Lower lobe of right lung (tissue), 2 donors: ENCODE measurements at places on chromosomes 2 and 18.

DNA sequence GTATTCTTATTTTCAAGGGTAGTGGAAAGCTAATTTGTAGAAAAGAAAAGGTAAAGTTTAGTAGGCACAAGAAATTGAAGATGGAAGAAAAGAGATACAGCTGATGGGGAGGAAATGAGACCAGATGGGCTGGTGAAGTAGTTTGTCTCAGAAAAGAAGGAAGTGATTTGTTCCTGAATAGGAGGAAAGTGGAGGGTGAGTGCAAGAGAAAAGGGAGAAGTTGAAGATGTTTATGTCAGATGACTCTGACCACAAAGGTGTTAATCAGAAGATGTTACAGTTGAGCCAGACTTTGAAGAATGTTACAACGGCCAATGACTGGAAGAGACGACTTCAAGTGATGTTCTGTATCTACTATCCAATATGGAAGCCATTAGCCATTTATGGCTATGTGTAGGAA lies 21.2 kb downstream of the ZSCAN30 start:
- DNase-seq: no peak

- no peak for DNase-seq
Observed at GRCh38 chr18:45839414-45840395, 14.2 kb downstream of the SIGLEC15 start.

DNA sequence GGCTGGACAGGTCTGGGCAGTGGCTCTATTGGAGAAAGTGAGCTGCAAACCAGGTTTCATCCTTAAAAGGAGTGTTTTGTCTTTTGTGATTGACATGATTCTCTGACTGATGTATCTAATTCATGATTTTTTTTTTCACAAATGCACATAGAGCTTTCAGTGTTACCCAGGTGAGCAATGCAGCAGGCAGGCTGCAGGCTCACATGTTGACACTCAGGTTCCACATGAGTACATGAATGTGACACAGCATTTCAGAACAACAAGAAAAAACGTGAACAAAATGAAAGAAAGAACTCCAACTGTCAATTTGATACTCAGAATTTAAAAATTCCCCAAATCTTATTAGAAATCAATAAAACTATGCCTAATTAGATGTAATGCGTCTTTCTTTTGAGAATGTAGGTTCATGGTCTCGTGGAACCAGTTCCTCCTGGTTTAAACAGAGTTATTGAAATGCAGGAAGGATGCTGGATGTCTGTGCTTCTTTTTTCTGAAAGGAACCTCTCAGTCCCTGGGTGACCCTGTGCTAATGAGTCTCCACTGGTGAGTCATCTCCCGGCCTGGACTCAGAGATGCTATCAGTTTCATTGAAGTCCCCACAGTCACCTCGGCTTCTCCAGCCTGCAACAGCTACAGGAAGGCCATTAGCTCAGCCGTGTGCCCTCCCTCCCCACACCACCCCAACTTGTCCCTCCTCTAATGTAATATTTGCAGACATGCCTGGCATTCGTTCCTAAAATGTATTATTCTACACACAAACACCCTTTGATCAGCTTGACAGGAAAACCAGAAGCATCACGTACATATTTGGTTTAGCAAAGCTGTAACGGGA lies 430.4 kb downstream of the LPIN1 start:
- DNase-seq: no peak

DNA sequence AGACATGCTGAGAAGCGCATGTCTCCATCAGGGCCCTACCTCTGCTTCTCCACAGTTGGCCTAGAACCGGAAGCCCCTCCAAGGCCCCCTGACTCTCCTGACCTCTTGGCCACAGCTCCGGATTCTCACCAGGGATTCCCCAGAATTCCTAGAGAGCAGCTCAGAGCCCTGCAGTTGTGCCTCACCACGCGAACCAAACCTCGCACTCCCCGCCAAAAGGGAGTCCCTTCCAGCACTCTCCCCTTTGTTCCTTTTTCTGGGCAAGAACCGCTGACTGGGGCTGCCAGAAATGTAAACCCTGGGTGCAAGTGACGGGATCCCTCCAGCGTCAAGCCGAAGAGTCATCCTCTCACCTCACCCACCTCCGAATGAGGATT lies 36.7 kb downstream of the AFF3 start:
- no peak for DNase-seq
